ENCODE measurements at places on chromosomes 3 and 15.
A peak's percentile ranks its signal among the peaks of the same experiment; 100 is the strongest.

GRCh38 chr15:70556779-70557178, 206.6 kb downstream of the UACA start:
- no peak for DNase-seq

DNA sequence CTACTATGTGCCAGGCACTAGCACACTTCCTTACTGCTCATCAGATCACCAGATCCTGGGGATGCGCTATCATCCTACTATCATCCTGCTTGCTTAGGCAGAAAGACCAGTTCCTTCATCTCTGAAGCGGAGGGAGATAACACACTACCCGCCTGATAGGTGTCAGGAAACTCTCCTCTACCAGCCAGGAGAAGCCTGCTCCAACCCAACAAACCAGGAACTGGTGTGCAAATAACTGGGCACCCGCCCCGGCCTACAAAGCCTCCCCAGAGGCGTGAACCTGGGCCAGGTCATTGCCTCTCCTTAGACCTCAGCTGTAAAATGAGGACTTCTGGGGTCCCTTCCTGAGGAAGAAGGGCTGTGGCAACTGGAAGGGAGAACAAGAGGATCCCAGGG, 61.5 kb downstream of the HOMER2 start:
- DNase-seq: no peak

DNA sequence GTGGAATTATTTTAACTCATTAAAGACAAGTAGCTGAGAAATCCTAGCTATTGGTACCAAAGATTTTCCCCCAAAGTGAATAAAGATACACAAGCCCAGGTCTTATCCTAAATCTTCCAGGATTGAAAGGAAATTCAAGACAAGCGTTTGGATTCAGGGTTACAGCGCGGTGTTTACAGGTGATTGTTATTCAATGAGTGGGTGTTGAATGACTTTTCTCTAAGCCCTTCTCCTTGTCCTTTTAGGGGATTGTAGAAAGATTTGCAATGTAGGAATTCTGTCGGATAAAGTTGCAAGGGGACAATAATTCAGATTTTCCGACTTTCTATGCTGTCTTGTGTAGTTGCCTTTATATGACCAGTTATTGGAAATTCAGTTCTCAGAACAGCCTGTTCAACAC, 57.2 kb downstream of the USP13 start:
- no peak for DNase-seq

DNA sequence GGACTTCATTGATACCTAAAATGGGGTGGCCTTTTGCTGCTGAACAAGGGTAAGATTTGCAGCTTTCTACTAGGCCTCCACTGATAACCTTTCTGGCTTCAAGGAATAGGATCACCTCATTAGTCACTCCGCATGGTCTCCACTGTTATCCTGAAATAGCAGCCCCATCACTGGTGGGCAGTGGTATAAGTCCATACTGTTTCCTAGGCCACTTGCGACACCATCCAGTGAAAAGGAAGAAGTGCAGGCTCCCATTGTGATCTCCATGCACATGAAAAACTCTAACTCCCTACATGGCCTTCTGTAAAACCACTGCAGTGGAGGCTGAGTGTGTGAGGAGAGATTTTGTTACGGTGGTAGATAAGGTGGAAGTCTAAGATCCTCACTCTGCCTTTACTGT, 1455.9 kb downstream of the SI start:
- no peak for DNase-seq

- no peak for DNase-seq
Measured at GRCh38 chr3:5498981-5499380, 311.5 kb downstream of the EDEM1 start.

DNA sequence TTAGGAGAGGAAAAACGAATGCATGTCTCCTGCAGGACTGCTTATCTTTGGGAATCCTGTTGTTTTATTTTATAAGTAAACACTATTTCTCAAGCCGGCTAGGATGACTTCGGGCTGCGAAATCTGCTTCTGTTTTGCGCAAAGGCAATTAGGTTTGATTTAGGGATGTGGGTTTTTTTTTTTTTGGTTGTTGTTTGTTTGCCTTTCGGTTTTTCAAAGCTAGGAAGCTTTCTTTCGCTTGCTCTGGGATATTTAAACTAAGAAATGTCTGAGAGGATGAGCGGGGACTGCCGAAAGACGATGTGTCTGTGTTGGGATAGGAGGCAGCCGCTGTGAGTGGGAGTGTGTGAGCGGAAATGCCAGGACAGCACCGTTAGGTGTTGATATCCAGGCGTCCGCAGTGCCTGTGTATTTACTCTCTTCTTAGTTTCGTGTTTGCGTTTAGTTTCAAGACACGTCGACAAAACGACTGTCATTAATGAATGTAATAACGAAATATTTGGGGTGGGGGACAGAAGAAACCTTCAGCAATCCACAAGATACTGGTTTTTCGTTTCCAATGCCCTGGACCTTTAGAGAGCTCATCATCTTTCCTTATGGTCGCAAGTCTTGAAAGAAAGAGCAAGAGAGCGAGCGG, 604 bp downstream of the ISL2 start:
- DNase-seq: peak; percentile 80

GRCh38 chr3:278300-279064, 81.9 kb downstream of the CHL1 start:
- peak; percentile 98 for DNase-seq

GRCh38 chr3:141087778-141088130, 36.6 kb downstream of the SPSB4 start:
- no peak for DNase-seq

DNA sequence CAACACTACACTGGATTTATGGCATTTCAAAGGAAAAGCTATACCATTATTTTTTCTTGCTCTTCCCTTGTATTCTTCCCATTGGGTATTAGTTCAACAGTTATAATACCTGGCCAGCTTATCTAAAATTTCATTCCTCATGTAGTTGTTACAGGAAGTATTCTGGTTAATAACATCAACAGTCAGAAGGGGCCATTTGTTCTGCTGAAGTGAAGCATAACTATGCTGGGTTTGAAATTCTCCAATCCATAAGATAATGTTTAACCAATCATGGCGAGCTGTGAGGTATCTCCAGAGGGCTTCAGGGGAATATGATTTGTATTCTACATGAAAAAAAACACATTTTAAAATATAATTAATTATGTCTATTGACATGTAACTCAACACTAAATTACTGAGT, 43.4 kb downstream of the SPG11 start:
- no peak for DNase-seq

DNA sequence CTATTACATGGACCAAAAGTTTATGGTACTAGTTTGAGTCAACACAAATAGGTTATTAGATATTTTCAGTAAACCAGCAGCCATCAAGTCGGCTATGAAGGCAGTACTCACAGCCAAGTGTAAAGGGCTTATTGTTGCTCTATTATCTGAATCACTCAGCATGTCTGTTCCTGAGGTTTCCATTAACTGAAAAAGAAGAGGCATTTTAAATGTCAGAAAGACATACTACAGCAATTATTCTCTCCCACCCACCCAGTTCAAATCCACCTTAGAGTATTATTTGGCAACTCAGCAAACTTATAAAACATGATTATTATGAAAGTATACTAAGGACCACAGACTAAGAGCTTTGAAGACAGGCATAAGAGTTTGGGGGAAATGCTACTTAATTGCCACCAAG, 93.1 kb downstream of the BTD start:
- no peak for DNase-seq

DNA sequence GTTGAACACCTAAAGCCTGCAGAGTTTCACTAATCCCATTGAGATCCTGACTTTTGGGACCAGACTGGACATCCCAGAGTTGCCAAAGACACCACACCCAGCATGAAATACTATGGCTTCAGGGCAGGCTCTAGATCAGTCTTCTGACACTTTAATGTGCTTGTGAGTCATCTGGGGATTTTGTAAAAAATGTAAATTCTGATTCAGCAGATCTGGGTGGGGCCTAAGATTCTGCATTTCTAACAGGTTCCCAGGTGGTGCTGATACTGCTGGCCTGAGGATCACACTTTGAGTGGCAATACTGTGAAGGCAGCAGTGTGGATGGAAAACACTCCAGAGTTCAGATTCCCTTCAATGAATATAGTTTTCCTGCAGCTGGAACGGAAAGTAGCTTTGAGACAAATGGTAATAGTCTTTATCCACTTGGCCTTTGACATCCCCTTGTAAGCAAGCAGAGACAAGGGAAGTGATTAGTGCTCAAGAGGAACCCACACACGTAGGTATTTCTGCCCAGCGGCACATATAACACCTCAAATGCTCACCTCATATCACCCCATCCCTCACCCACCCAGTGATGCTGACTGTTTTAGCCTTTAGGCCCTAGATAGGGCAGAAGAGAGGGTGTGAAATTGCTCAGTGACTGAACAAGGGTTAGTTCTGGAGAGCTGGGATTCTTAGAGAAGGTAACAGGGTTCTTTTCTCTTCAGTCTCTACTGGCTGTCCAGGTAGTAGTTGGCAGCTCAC, 51.5 kb upstream of the GSK3B start:
- no peak for DNase-seq

DNA sequence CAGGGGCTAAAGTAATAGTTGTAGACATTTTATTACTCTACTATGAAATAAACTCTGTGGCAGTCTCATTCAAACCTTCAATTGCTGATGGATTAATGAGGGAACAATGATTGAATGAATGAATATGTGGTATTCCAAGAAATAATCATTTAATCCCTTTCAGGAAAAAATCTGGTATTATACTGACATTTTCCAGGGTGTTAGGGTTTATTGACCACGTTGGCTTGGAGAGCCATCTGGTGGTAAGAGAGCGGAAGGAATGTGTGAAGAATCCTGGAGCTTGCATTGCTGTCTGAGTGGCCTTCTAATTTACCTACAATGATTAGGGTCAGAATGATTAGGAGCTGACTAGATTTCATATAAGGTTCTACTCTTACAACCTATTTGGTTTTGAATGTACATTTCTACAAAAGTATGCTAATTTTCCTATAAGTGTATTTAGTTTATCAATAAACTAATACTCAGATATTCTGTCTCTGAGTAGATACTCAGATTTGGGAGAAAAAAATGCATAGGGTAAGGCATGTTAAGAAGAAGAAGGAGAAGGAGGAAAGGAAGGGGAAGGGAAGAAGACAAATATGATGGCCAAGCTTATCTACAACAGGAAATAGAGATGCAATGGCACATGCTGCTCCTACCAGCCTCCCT, 249.9 kb downstream of the ROBO1 start:
- peak; percentile 59 for DNase-seq

DNA sequence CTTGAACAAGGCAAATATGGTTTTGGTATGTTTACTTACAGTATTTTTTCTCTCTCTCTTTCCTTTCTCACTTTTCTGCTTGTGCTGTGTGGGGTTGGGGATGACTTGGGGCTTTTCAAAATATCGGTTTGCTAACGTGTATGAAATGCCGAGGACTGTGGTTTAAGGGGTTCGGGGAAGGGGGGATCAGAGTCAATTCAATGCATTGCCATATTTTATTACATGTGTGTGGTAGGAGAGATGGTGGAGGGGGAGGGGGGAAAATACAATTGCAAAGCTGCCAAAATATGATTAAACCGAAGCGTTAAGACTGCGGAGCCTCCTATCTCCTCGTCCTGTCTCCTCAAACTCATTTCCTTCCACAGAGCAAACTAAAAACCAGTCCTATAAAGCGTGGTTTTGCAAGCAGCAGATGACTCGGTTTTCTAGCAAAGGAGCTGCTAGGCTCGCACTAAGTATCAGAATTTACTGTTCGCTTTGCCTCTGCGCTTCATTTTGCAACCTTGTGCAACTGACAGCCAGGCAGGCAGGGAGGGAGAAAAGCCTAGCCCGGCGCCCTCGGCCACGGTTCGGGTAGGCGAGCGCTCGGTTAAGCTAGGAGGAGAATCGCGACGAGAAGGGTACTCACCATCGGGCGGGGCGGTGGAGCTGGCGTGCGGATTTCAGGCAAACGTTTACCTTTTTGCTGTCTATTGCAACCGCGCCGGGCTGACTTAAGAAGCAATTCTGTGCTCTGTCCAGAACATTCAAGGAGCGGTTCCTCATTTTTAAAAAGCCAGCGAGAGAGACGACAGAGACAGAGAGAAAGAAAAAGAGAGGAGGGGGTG, 4.0 kb upstream of the NR2F2 start:
- DNase-seq: no peak

- DNase-seq: no peak
Measured at GRCh38 chr3:28978092-28978491, 302.8 kb upstream of the RBMS3 start.

DNA sequence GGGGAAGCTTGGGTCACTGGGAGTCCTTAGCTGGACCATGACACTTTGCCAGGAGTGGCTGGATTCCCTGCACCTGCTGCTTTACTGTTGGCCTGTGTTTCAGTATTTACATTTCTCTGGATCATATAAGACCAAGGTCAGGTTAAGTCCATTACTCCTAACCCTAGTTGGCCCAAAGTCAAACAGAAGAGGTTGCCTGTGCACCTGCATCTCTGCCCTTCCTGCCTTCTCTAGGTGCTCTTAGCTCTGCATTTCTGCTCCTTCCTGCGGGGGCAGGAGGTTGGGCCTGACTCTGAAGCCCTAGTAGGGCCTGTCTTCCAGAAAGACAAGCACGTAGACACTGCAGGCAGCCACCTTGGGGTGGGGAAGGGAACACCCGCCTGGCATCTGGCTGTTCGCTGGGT, 124.3 kb downstream of the RPLP1 start:
- no peak for DNase-seq

DNA sequence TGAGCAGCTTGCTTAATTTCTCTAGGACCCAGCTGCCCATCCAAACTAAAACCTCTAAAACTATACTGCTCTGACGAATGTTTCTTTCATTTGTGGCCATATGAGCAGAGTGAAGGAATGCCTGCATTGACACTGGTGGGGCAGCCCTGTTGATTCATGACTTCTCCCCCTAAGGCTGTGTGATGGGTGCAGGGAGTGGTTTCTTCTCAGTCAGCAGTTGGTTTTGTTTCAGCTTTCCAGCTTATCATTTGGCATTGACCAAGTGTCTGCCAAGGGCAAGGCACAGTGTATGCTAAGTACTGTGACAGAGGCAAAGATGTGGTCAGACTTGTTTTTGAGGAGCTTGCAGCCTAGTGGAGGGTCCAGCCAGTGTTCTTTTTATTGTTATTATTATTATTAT, 4.7 kb downstream of the ABHD6 start:
- no peak for DNase-seq

DNA sequence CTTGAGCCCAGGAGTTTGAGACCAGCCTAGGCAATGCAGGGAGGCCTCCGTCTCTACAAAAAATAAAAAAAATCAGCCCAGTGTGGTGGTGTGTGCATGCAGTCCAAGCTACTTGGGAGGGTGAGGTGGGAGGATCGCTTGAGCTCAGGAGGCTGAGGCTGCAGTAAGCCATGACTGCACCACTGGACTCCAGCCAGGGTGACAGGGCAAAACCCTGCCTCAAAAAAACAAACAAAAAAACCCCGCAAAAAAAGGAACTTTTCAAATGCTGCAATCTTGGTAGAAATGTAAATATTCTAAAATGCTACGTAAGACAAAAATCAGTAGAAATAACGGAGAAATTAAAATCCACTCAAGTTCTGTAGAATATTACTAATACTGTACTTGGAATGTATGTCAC, 108.1 kb upstream of the MELTF start:
- DNase-seq: no peak

- no peak for DNase-seq
Measured at GRCh38 chr3:71111784-71112440, 471.6 kb downstream of the FOXP1 start.
